ENCODE measurements at places on chromosomes 3 and 15.
A peak's percentile ranks its signal among the peaks of the same experiment; 100 is the strongest.

- no peak for DNase-seq
These were observed 21.4 kb upstream of the PIAS1 start for GRCh38 chr15:68032672-68033071.

- peak; percentile 51 for DNase-seq
These were observed 168.7 kb downstream of the PTPRG start for GRCh38 chr3:61730056-61730455.

GRCh38 chr3:79653266-79653830, 114.5 kb downstream of the ROBO1 start:
- DNase-seq: no peak

DNA sequence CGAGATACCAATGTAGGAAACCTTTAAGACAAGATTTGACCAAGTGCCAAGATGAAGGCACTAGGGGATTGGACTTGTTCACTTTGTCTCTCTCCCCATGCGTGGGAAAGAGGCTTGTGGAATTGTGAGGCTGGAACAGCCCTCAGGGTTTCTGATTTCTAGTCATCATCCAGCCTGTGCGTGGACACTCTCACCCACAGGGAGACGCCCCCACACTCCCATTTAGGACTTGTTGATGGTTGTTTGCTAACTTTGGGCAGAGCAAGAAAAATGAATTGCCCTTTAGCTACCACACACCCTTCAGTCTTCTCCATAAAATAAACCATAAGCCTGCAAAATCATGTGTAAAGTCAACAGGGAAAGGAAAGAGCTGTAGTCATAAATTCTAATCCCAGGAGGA, 18.4 kb downstream of the ACKR2 start:
- DNase-seq: no peak

GRCh38 chr3:115635406-115635805, 12.1 kb downstream of the GAP43 start:
- DNase-seq: no peak

DNA sequence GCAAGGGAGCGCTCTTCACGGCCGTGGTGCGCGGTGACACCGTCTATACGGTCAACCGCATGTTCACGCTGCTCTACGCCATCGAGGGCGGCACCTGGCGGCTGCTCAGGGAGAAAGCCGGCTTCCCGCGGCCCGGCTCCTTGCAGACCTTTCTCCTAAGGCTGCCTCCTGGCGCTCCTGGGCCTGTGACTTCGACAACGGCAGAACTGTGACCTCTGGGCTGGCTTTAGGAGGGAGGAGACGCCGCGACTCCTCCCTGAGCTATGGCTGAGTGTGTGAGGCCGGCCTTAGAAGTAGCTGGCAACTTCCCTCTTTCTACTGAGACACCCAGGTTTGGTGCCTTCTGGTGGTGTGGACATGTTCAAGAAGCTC, 1.4 kb downstream of the KBTBD13 start:
- peak; percentile 78 for DNase-seq

DNA sequence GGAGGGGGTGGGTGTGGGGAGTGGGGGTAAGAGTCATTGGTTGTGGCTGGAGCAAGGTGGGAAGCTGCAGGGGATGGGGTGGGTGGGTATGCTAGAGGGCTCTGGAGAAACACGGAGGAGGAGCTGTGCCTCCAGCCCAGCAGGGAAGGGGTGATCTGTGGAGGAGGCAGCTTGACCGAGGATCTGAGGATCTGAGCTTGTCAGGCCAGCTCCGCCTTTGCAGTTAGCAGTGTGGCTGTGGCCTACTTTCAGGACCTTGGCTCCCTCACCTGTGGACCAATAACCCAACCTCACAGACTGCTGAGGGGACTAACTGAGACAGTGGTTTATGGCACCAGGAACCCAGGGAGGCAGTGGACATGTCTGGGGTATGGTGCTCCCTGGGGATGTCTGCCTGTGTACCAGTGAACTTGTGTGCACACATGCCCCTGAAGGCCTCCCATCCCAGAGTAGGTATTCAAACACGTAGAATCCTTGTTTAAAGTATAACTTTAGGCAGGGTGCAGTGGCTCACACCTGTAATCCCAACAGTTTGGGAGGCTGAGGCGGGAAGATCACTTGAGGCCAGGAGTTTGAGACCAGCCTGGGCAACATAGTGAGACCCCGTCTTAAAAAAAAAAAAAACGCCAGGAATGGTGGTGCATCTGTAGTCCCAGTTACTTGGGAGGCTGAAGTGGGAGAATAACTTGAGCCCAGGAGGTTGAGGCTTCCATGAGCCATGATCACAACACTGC, 52.5 kb upstream of the LINGO1 start:
- DNase-seq: no peak

DNA sequence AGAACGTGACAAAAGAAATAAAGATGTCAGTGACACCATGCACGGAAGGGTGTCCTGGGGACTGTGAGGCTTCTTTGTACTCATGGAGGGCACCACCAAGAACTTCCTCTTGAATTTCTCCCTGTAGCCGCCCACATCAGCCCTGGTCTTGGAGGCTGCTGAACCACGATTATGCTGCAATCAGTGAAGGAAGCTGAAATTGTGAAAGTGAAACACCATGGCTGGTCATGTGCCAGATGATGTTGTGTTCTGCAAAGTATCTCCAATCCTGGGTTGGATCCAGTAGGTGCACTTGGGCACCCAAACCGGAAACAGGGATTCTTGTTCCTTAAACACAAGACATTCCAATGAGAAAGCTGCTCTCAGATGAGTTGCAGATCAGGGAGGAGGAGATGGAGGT, 104.4 kb upstream of the GOLGA6L6 start:
- no peak for DNase-seq

- no peak for DNase-seq
These were observed 53.7 kb upstream of the ZNF280D start for GRCh38 chr15:56786966-56787365.

DNA sequence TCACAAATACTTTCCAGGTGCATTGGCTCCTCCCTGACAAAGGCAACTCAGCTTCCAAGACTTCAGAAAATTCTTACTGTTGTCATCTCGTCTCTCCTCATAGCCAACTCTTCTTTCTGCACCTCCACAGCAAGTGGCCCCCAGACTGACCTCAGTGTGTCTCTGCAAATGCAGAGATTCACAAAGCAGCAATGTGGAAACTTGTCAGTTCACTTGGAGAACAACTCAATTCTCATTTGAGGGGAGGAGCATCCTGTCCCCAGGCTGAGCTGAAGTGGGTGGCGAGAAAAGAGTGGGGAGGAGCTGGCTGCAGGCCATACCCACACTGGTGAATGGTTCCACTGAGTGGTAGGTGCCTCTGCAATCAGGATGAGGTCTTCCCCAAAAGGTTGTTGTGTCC, 248.7 kb upstream of the IL12A start:
- no peak for DNase-seq
